Activated CD4-positive, CD25-positive, alpha-beta regulatory T cell (primary cell): ENCODE measurements at places on chromosomes 11 and 22.

- DNase-seq, result no peak
These were observed 158.1 kb upstream of the MTNR1B start for GRCh38 chr11:92811341-92811740.

DNA sequence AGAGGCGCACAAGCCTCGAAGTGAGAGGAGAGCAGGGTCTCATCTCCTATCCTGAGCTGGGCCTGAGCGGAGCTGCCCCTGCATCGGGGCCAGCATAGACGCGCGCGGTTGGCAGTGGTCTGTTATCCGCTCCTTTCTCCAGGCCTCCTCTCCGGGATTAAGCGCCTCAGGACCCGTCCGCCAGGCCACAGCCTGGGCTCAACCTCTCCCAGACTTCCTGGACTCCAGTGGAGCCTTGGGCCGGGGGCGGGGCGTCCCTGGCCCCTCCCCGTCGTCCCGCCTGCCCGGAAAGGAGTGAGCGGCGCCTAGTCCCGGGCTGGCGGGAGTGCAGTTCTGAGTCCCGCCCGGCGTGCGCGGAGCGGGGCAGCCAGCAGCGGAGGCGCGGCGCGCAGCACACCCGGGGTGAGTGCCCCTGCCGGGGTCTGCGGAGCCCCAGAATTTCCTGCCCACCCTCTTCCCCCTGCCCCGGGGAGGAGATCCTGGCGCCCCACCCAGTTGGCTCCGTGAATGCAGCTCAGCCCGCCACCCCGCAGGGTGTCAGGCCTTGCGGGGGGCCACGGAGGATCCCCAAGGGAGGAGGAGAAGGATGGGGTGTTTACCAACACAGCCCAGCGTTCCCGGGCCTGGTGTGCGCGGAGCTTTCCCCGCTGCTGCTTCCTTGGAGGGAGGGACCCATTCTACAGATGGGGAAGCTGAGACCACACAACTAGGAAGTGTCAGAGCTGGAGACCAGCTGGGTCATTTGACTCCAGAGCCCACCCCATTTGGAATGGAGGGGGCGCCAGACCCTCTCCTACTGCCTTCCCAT is at the start of gene TCIRG1:
TCIRG1 (plus strand) TSS at position 308 of the 808 bp plus-strand sequence. CDS start 2,247 bp downstream, outside the sequence.
- peak; percentile 28 for DNase-seq

DNA sequence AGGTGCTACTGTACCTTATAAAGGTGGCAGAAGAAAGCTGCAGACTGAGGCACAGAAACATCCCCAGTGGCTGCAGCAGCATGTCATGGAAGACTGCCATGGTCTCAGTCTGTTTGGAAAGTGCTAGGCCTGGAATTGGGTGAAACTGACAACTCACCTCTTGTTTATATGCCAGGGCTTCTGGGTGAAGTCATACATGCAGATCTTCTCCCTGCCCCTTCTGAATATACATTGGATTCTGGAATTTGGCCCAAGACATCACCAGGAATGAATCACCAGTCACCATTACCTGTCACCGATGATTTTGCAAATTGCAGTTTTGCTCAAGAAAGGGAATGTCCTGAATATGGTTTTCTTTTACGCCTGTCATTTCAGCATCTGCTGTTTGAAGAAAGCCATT is at the start of gene PLET1:
PLET1 (minus strand) TSS at position 371 of the 400 bp plus-strand sequence; CDS start at position 100, 271 bp downstream.
- no peak for DNase-seq

- DNase-seq, result no peak
These were observed 15.7 kb downstream of the GRIK4 start for GRCh38 chr11:120527111-120527761.

DNA sequence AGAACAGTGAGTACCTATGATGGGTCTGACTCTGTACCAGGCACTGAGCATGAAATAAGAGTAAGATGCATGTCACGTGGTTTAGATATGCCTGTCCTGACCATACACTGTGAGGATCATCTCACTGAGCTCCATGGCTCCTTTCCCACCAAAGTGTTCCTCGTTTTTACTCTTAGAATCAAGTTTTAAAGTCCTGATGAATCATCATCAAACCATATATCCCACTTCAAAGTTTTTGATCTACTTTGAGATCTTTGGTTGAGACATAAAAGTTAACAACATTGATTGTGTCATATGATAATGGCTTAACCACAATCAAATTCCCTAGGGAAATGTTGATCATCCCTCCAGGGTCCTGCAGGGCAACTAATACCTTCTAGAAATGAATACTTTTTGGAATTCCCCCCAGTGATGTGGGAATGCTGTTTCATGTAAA is 12.8 kb downstream of the ETS1 start:
- DNase-seq, result no peak

DNA sequence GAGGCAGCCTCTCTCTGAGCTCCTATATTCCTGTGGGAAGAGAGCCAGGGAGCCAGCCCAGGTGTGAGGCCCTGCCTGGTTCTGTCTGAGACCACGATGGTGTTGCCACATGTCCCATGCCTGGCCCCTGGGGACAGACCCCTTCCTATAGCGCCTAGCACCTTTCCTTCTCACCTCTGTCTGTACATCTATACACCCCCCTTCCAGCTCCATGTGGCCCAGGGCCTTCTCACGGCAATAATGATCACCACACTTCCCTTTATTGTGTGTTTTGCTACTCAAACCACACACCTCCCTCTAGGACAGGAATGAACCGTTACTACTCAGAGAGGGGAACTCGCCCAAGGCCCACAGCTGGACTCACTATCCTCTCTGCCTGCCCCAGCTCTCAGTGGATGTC is 12.8 kb downstream of the CD82 start:
- no peak for DNase-seq

DNA sequence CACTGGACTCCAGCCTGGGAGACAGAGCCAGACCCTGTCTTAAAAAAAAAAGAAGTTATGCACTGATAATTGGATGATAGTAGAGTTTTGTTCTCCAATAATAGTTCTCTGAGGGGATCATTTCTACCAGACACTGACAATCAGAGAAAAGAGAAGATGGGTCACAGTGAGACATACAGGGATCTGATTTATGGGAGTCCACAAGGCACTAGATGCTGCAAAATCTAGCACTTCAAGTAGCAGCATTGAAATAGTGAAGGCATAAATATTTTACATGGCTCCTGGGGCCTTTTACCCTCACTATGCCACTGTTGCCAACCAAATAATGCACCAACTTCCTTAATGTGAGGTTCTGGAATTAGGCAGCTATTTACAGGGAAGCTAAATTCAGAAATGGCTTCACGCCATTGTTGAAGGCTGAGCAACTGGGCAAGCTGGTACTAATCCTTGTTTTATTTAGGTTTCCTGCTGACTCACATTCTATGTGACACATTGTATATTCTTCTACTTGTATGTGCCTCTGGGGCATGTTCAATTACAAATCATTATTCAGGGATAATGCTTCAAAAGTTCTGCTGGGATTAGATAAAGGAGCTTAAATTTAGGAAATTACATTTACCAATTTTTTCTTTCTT is 38.2 kb upstream of the ABTB2 start:
- DNase-seq, result no peak

DNA sequence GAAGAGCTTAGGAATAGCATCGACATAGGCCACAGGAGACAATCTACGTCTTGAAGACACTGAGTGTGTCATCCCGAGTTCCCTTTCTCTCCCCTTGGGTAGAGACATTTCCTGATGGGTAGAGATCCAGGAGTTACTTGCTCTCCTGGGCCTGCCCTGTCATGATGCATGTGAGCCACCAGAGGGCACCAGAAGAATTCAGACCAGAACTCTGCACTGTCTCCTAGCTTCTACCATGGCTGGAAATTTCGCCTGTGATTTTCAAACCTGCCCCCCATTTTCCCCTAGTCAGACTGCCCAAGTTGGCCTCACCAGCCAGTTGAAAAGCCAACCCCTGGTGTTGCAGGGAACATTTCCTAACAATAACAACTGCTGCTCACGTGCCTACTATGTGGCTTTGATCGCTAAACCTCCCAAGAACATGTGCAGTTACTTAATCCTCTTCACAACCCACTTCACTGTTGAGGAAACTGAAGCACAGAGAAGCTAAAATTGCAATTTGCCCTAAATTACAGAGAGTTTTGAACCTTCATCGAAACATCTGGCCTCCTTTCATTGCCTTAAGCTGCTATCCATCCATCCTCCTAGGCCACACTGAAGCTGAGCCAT is 47.2 kb downstream of the C11orf58 start:
- no peak for DNase-seq
